GM12878 (cell line): ENCODE measurements at places on chromosomes 11 and 22.
A peak's percentile ranks its signal among the peaks of the same experiment; 100 is the strongest.

DNA sequence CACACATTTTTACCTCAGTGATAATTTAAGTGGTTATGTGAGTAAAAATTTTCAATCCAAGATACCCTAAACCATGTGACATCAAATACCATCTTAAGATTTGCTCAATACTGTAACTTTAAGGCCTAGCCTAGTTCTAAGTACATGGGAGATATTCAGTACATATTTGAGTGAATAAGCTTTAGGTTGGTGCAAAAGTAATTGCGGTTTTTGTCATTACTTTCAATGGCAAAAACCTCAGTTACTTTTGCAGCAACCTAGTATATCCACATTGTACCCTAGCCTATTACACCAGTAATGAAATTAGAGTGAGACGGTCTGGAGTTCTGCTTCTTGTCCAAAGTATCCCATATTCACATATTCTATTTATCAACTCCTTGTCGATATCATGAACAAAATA, 700.1 kb downstream of the LRRC4C start:
- DNase-seq, result no peak

- peak; percentile 66 for DNase-seq
These were observed 4.3 kb upstream of the SBF2 start for GRCh38 chr11:10298342-10298741.

DNA sequence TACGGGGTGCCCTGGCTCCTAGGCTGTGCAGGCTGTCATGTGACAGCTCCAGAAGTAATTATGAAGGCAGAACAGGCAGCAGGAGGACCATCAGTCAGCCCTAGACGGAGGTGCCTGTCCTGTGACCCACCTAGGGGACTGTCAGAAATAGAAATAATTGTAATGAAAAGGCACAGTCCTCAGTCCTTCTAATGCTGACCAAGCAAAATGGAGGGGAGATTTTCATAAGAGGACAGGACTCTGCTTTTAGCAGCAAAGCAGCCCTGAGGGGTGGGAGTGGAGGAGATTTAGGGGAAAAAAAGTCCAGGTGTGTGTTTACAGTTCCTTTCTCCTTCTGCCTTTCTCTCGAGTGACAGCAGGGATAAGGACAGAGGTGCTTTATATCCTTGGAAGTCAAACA, 108.3 kb upstream of the KIRREL3 start:
- no peak for DNase-seq

- no peak for DNase-seq
These were observed 935 bp upstream of the RTN4RL2 start for GRCh38 chr11:57459164-57460021.

DNA sequence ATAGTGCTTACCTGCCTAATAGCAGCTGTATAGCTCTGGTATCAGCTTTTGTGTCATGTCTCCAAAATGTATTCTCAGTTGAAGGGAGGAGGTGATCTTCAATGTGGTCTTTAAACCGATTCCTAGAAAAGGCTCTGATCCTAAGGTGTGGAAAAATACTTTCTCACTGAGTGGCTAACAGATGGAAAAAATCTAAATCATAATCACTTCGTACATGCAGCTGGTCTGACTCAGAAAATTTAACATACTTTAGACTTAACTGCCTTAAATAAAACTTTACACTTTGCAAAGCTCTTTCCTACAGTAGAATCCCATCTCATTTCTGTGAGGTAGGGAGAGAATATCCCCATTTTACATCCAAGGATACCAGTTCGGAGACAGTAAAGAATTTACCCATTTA, 38.0 kb downstream of the C2CD3 start:
- no peak for DNase-seq

DNA sequence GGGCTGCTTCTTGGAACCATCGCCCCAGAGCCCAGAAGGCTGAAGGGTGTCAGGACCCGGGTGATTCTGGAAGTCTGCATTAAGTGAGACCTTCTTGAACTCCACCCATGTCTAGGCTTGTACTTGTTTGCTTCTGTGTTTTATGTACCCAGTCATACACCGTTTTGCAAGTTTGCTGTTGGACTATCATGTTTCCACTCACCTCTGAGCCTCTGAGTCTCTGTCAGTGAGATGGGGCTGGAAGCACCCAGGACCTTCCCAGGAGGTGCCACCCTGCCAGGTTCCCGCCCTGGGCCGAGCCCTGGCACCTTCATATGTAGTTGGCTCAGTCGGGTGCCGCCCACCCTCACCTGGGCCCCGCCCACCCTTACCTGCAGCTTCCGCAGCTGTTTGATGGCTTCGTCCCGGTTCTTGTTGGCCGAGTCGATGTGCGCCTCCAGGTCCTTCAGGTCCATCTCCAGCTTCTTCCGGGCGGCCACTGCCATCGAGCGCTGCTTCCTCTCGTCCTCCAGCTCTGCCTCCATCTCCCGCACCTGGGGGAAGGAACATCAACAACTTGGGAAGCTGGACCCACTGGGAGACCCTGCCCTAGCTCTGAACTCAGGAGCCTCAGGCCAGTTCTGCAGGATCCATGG, 35.1 kb downstream of the APOL1 start:
- no peak for DNase-seq

GRCh38 chr11:10683429-10683828, 10.1 kb downstream of the IRAG1 start:
- DNase-seq, result no peak

DNA sequence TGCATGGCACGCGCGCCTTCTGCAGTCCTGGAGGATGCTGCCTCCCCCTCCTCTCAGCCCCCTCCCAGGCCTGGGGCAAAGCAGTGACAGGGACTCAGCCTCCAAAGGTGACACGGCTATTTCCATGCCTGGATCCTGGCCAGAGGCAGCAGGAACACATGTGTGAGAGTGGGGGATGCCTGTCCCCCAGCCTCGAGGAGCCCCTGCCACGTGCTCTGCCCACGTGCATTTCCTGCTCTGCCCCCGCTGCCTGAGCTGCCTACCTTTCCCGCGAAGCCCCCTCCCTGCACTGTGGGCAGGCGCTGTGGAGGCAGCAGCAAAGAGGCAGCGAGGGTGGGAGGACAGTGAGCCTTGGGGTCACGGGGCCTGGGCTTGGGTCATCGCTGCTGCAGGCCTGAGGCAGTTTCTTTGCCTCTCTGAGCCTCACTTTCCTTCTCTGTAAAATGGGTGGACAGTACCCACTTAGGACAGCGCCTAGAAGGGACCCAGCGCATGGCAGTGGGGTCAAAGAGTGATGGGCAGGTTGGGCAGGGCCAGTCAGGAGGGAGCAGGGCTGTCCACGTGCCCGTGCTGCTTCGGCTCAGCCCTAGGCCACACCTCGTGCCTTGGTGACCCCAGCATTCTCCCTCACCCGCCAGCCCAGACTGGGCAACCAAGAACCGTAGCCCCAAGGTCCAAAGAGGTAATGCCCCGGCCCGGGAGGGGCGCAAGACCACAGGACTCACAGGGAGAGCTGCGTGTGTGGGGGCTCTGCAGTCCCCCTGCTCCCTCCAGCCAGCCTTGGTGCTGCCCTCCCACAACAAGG, 48.6 kb downstream of the FLRT1 start:
- DNase-seq, result no peak

DNA sequence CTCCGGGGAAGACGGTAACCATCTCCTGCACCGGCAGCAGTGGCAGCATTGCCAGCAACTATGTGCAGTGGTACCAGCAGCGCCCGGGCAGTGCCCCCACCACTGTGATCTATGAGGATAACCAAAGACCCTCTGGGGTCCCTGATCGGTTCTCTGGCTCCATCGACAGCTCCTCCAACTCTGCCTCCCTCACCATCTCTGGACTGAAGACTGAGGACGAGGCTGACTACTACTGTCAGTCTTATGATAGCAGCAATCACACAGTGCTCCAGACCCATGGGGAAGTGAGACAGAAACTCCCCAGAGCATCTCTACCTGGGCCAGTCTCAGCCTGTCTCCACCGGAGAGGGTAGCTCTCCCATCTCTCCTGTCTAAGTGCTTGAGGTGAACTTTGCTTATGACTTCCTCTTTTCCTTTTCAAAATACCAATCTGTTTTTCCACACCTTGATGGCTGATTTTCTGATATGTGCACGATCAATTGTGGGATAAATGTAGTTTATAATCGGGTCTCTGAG, 48.5 kb upstream of the VPREB1 start:
- no peak for DNase-seq

GRCh38 chr11:1548221-1549070, 23.6 kb downstream of the DUSP8 start:
- DNase-seq, result no peak

- DNase-seq, result no peak
These were observed 7.3 kb upstream of the ARAP1 start for GRCh38 chr11:72759468-72759985.

- DNase-seq, result no peak
These were observed 2.1 kb downstream of the USP28 start for GRCh38 chr11:113873236-113873626.

DNA sequence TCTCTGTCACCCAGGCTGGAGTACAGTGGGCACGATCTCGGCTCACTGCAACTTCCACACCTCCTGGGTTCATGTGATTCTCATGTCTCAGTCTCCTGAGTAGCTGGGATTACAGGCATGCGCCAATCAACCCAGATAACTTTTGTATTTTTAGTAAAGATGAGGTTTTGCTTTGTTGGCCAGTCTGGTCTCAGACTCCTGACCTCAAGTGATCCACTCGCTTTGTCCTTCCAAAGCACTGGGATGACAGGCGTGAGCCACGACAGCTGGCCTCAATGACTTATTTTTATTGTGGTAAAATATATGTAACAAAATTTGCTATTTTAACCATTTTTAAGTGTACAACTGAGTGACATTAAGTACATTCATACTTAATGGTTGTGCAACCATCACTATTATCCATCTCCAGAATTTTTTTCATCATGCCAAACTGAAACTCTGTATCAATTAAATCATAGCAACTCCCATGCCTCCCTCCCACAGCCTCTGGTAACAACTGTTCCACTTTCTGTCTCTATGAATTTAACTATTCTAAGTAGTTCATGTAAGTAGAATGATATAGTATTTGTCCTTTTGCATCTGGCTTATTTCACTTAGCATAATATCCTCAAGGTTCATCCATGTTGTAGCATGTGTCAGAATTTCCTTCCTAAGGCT, 50.7 kb upstream of the CWF19L2 start:
- no peak for DNase-seq

DNA sequence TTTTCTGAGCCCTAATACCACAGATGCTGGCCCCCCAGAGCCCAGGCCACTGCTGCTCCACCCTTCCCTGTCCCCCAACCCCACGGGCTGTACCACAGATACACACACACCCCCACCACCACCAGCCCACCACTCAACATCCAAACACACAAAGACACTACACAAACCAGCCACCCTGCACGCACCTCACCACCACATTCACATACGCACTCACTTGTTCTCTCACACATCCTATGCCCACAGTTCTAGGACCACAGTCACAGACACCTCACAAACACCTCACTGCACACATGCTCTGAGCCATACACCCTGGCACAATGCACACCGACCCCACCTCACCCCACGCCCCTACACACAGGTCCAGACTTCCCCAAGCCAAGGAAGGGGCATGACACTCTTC, 22.5 kb upstream of the OAF start:
- no peak for DNase-seq

DNA sequence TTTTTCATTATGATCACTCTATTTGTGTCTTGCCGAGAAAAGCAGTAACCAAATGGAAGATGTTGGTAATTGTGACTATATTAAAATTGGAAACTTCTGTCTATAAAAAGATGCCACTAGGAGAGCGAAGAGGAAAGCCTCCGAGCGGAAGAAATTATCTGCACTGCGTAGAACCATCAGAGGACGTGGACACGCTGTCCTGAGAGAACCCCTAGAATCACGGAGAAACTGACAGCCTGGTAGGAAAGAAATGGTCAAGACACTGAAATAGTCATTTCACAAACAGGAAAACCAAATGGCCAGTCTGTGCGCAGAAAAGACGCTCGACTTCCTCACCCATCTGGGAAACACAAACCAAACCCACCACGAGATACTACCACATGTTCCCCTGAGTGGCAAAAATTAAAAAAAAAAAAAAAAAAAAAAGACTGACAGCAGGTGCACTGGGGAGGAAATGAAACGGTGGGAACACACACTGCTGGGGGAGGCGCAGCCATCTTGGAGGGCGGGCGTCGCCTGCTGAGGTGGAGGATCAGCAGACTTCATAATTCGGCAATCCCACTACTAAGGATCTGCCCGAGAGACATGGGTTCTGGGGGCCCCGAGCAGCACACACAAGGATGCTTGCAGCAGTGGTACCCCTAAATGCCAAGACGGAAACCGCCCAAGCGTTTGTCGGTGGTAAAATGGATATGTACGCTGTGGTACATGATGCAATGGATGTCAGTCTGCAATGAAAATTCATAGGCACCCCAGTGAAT, 21.3 kb downstream of the IFITM10 start:
- no peak for DNase-seq

GRCh38 chr11:14378171-14378570, 19.2 kb upstream of the RRAS2 start:
- DNase-seq, result no peak

- DNase-seq, result no peak
These were observed 66.3 kb downstream of the PAK1 start for GRCh38 chr11:77407613-77408012.

GRCh38 chr11:102469196-102469821, 16.7 kb upstream of the TMEM123 start:
- DNase-seq, result no peak
